ENCODE measurements at places on chromosomes 3 and 15.

- no peak for DNase-seq
These were observed 143.3 kb upstream of the SLCO3A1 start for GRCh38 chr15:91710080-91710698.

GRCh38 chr15:58909616-58910015, 23.9 kb downstream of the SLTM start:
- DNase-seq = no peak

- no peak for DNase-seq
These were observed 125.1 kb downstream of the SQOR start for GRCh38 chr15:45759936-45760335.

GRCh38 chr3:153209596-153209995, 47.6 kb downstream of the RAP2B start:
- DNase-seq = no peak

- no peak for DNase-seq
These were observed 120.3 kb downstream of the KCNAB1 start for GRCh38 chr3:156240642-156241041.

GRCh38 chr15:97479957-97480356, 480.5 kb upstream of the ARRDC4 start:
- DNase-seq = no peak

DNA sequence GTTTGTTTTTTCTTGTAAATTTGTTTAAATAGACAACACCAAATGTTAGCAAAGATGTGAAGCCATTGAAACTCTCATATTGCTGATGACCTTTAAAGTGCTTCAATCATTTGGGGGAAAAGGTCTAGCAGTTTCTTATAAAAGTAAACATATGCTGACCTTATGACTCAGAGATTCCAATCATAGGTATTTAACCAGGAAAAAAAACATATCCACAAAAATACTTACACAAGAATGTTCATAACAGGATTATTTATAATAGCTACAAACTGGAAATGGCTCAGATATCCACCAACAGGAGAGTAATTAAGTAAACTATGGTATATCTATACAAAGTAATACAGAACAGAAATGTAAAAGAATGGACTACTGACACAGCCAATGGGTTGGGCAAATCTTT, 27.1 kb upstream of the RORA start:
- no peak for DNase-seq

DNA sequence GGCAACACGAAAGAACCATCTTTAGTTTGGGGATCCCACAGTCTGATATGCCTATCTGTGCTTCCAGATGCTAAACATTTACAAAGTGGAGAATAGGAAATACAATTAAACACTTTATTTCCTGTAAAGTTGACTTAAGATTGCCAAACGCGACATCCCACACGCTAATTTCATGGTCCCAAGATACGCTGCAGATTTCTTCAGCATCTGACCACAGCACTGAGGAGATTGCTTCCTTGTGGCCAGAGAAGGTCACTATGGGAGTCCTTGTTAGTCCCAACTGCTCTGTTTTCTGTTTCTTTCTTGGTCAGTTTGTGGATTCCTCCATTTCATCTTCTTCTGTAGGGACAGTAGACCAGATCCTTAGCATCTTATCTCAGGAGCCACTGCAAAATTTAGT, 43.3 kb downstream of the ASB7 start:
- DNase-seq = no peak

DNA sequence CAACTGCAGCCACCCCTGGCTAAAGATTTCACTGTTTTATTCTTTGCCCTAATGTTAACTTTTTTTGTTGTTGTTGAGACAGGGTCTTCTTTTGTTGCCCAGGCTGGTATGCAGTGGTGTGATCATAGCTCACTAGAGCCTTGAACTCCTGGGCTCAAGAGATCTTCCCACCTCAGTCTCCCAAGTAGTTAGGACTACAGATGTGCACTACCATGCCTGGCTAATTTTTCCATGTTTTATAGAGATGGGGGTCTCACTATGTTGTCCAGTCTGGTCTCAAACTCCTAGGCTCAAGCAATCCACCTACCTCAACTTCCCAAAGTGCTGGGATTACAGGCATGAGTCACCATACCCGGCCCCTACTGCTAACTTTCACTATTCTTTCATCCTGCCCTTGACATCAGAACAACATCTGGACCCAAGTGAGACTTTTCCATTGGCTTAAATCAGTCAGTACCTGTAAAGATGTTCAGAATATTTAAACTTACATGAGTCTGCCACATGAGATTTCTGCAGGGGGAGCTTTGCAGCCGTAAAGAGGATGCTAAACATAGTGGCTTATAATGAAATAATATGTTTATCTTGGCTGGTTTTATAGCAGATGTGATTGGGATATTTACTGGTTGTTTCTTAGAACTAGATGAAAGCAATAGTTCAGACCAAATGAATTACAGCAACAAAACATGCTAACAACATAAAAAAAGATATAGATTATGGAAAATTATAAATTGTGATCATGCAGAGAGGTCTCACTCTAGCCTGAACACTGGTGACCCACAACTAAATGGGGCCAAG, 73.6 kb downstream of the HMG20A start:
- no peak for DNase-seq

- no peak for DNase-seq
These were observed 3.6 kb downstream of the CHDH start for GRCh38 chr3:53842436-53843194.

- no peak for DNase-seq
These were observed 1064.3 kb upstream of the EPHA6 start for GRCh38 chr3:95750097-95750496.

GRCh38 chr3:126103121-126104027, 19.4 kb upstream of the SLC41A3 start:
- DNase-seq = no peak
